ENCODE measurements at places on chromosomes 12 and 14. TPM values are rescaled to one million over a fixed set of nuclear protein-coding genes. Genes with fewer than 3 reads are reported as not detected.

- no peaks in the 10 kb centered on the region for H3K27me3 ChIP-seq
- DNase-seq = no peak
- peaks cover 6% of the 10 kb centered on the region for H3K36me3 ChIP-seq
- peak overlapping the region; percentile 98 for H3K27ac ChIP-seq
- H3K4me3 ChIP-seq = peak overlapping the region; percentile 94
Observed at GRCh38 chr14:24196071-24197055, 1.1 kb upstream of the TM9SF1 start.

GRCh38 chr12:132323171-132324010, 6.0 kb downstream of the GALNT9 start:
- H3K27ac ChIP-seq = peak overlapping the region; percentile 91
- peaks cover 5% of the 10 kb centered on the region for H3K27me3 ChIP-seq
- peaks cover 4% of the 10 kb centered on the region for H3K4me1 ChIP-seq
- peak overlapping the region; percentile 69 for H3K4me3 ChIP-seq
- no peaks in the 10 kb centered on the region for H3K36me3 ChIP-seq
- DNase-seq = no peak

- H3K4me3 ChIP-seq = no peak overlapping the region
- no peaks in the 10 kb centered on the region for H3K27me3 ChIP-seq
- no peaks in the 10 kb centered on the region for H3K4me1 ChIP-seq
- peak overlapping the region; percentile 3 for H3K27ac ChIP-seq
- peaks cover 2% of the 10 kb centered on the region for H3K36me3 ChIP-seq
Observed at GRCh38 chr14:81122326-81122725, 98.4 kb downstream of the GTF2A1 start.

GRCh38 chr14:71371711-71372396, 464.6 kb downstream of the PCNX1 start:
- DNase-seq = no peak
- H3K4me1 ChIP-seq = peaks cover 16% of the 10 kb centered on the region
- H3K36me3 ChIP-seq = peaks cover 7% of the 10 kb centered on the region
- H3K27ac ChIP-seq = no peak overlapping the region

DNA sequence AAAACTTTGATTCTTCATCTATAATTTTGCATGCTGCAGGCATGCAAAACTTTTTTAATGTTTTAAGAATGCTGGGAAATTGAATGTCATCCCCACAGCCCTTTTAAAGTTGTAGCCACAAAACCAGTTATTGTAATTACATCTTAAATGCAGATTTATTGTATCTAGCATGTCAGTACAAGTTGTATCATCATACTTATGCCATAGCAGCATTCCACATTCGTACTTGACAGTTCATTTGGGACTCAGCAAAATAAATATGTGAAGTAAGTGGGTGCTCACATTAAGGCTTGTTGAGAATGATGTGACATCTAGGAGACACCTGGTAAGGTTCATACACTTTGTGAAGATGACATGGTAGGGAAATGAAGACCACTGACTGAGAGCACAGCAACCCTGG, 44.0 kb upstream of the GZMB start:
- no peaks in the 10 kb centered on the region for H3K27me3 ChIP-seq
- no peak for DNase-seq
- H3K4me3 ChIP-seq = peak overlapping the region; percentile 52
- H3K27ac ChIP-seq = peak overlapping the region; percentile 68
- no peaks in the 10 kb centered on the region for H3K36me3 ChIP-seq

- no peaks in the 10 kb centered on the region for H3K4me1 ChIP-seq
- H3K36me3 ChIP-seq = no peaks in the 10 kb centered on the region
- H3K4me3 ChIP-seq = no peak overlapping the region
- DNase-seq = no peak
- H3K27me3 ChIP-seq = no peaks in the 10 kb centered on the region
Observed at GRCh38 chr12:28130625-28131598, 59.3 kb upstream of the CCDC91 start.

DNA sequence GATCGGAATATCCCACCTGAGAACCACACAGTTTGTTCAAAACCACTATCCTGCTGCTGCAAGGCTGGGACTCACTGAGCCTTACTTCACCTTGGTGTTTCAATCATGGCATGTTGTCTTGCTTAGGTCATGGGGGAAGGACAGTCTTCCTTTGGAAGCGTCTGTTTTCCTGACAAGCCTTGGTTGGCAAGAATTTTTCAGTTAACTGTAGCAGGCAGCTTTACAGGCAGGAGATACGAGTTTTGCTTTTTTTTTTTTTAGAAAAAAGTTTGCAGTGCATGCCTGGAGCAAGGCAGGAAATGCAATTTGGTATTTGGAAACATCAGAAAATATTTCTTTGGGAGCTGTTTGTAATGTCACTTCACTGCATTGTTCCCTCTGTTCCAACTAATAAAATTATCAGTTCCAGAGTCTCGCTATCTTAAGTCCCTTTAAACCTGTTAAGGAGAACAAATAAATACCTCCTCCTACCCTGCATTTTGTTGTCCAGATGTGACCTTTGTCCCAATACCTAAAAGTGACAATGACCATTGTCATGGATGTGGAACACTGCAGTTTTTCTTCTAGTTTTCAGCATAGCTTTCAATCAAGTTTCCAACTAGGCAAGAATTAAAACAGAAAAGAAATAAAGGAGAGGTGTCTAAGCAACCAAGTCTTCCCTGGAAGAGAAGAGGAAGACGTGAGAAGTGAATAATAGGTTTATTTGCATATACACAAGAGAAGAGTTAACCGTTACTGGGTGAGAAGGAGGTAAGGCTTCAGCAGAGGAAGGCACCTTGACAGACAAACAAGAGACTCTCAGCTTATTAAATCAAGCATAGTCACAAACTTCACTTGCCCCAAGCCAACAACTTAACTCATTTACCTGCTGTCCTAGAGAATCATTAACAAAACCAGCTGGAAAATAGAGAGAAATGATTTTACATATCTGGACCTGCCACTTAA, 71.4 kb upstream of the ACTN1 start:
- H3K4me1 ChIP-seq = peaks cover 28% of the 10 kb centered on the region
- H3K27ac ChIP-seq = peak overlapping the region; percentile 5
- no peak for DNase-seq
- peaks cover 38% of the 10 kb centered on the region for H3K36me3 ChIP-seq
- no peak overlapping the region for H3K4me3 ChIP-seq
- no peaks in the 10 kb centered on the region for H3K27me3 ChIP-seq

GRCh38 chr14:22488522-22489243, 100.3 kb downstream of the DAD1 start:
- peak overlapping the region; percentile 83 for H3K27ac ChIP-seq
- H3K4me1 ChIP-seq = peaks cover 89% of the 10 kb centered on the region
- H3K27me3 ChIP-seq = no peaks in the 10 kb centered on the region
- peak overlapping the region; percentile 80 for H3K4me3 ChIP-seq
- DNase-seq = no peak
- peaks cover 38% of the 10 kb centered on the region for H3K36me3 ChIP-seq

DNA sequence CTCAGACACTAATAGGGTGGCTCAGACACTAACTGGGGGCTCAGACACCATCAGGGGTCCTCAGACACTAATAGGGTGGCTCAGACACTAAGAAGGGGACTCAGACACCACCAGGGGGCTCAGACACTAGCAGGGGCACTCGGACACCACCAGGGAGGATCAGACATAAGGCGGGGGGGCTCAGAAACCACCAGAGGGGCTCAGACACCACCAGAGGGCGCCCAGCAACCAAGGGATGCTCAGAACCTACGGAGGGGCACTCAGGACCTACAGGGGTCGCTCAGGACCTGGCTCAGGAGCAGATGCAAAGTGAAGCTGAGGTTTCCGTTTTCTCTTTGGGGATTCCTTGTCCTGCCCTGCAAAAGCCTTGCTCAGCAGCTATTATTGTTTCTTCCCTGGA, 448.5 kb downstream of the TMEM121 start:
- no peaks in the 10 kb centered on the region for H3K36me3 ChIP-seq
- no peak overlapping the region for H3K27ac ChIP-seq
- H3K27me3 ChIP-seq = peaks cover 22% of the 10 kb centered on the region
- peaks cover 13% of the 10 kb centered on the region for H3K4me1 ChIP-seq
- DNase-seq = peak; percentile 69

DNA sequence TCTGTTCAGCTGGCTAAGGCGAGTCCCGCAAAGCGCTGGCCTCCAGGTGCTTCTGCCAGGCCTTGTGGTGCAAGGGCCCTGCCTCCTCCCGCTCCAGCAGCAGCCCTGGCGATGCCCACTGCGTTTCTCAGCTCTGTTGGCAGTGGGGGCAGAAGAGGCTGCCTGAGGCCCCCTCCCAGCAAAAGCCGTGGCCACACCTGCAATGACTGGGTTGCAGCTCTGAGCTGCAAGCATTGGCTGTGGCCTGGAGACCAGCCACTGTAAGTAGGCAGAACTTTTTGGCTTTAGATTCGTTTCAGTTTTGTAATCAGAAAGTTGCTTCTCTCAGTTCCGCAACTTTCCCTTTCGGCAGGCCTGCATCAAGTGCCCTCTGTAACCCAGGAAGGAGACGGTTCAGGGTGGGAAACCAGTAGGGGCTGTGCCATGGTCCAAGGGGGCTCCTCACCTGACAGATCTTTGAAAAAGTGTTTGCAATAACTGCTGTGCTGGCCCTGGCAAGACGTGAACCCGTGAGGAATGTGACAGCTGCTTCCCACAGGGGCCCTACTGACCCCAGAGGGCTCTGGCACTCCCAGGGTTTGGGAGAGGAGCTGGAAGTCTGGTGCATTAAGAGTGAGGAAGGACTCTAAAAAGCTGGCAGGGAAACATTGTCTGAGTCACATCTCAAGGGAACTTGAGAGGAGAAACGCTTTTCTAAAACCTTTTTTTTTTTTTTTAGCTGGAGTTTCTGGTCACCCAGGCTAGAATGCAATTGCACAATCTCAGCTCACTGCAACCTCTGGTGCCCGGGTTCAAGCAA, 54.5 kb upstream of the MAX start:
- H3K27me3 ChIP-seq = no peaks in the 10 kb centered on the region
- DNase-seq = no peak
- peaks cover 7% of the 10 kb centered on the region for H3K4me1 ChIP-seq
- no peaks in the 10 kb centered on the region for H3K36me3 ChIP-seq
- H3K27ac ChIP-seq = no peak overlapping the region

GRCh38 chr12:42794806-42795205, 205.3 kb upstream of the PRICKLE1 start:
- no peak overlapping the region for H3K4me3 ChIP-seq
- no peaks in the 10 kb centered on the region for H3K4me1 ChIP-seq
- DNase-seq = no peak
- H3K27ac ChIP-seq = no peak overlapping the region
- no peaks in the 10 kb centered on the region for H3K27me3 ChIP-seq
- H3K36me3 ChIP-seq = no peaks in the 10 kb centered on the region

DNA sequence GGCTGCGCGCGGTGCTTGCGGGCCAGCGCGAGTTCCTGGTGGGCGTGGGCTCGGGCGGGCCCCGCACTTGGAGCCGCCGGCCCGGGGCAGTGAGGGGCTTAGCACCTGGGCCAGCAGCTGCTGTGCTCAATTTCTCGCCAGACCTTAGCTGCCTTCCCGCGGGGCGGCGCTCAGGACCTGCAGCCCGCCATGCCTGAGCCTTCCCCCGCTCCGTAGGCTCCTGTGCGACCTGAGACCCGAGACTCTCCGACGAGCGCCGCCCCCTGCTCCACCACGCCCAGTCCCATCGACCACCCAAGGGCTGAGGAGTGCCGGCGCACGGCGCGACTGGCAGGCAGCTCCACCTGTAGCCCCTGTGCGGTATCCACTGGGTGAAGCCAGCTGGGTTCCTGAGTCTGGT, 46.0 kb upstream of the PLEKHG3 start:
- H3K4me1 ChIP-seq = peaks cover 9% of the 10 kb centered on the region
- H3K27ac ChIP-seq = no peak overlapping the region
- no peak for DNase-seq
- H3K36me3 ChIP-seq = no peaks in the 10 kb centered on the region

- no peak overlapping the region for H3K27ac ChIP-seq
- H3K4me1 ChIP-seq = no peaks in the 10 kb centered on the region
- no peak for DNase-seq
- H3K4me3 ChIP-seq = no peak overlapping the region
- H3K27me3 ChIP-seq = no peaks in the 10 kb centered on the region
Observed at GRCh38 chr12:119204131-119204530, 25.4 kb downstream of the HSPB8 start.

DNA sequence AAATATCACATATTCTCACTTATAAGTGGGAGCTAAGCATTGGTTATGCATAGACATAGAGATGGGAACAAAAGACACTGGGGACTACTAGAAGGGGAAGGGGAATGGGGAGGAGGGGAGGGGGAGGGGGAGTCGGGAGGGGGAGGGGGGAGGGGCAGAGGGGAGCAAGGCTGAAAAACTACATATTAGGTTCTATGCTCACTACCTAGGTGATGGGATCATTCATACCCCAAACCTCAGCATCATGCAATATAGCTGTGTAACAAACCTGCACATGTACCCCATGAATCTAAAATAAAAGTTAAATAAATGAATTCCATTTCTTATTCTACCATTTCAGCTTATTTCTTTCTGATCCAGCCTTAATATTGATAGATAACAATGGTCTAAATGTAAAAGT, 21.9 kb upstream of the PTCSC3 start:
- no peak overlapping the region for H3K4me3 ChIP-seq
- H3K27ac ChIP-seq = no peak overlapping the region
- DNase-seq = no peak
- H3K4me1 ChIP-seq = no peaks in the 10 kb centered on the region
- no peaks in the 10 kb centered on the region for H3K36me3 ChIP-seq

DNA sequence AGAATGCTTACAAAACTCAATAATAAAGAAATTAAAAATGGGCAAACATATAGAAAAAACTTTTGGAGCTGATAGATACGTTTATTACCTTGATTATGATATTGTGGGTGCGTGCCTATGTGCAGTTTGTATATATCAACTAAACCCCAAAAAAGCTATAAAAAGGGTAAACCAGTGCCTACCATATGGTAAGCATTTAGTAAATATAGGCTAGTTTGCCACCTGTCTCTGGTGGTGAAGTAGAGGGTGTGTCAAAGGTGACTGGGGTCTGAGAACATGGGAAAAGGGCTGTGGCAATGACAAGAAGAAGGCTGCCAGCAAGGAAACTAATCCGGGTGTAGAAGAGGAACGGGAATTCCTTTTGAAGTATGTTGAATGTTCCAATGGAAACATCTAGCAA, 18.3 kb downstream of the GALNT8 start:
- no peaks in the 10 kb centered on the region for H3K4me1 ChIP-seq
- H3K4me3 ChIP-seq = no peak overlapping the region
- H3K27ac ChIP-seq = no peak overlapping the region
- peaks cover 26% of the 10 kb centered on the region for H3K27me3 ChIP-seq

- no peak overlapping the region for H3K27ac ChIP-seq
- H3K27me3 ChIP-seq = no peaks in the 10 kb centered on the region
- peaks cover 33% of the 10 kb centered on the region for H3K4me1 ChIP-seq
- no peak overlapping the region for H3K4me3 ChIP-seq
- no peak for DNase-seq
Observed at GRCh38 chr14:55349565-55349964, 62.1 kb downstream of the ATG14 start.

- H3K4me1 ChIP-seq = no peaks in the 10 kb centered on the region
- DNase-seq = no peak
- H3K36me3 ChIP-seq = no peaks in the 10 kb centered on the region
- H3K27ac ChIP-seq = no peak overlapping the region
- no peak overlapping the region for H3K4me3 ChIP-seq
Observed at GRCh38 chr14:27727251-27727770, 1039.3 kb upstream of the FOXG1 start.

GRCh38 chr12:94258593-94258992, 110.2 kb downstream of the PLXNC1 start:
- peaks cover 19% of the 10 kb centered on the region for H3K36me3 ChIP-seq
- peaks cover 21% of the 10 kb centered on the region for H3K4me1 ChIP-seq
- no peak overlapping the region for H3K4me3 ChIP-seq
- DNase-seq = no peak
- no peaks in the 10 kb centered on the region for H3K27me3 ChIP-seq

MANSC4 gene
- total RNA-seq = not detected

CRIP2 gene
- 2.2 TPM for total RNA-seq

GEMIN2 gene
- 19.7 TPM for total RNA-seq

GUCY2C gene
- total RNA-seq = not detected

CDCA3 gene
- 2.7 TPM for total RNA-seq

TSPAN9 gene
- total RNA-seq = 0.65 TPM

RPL10L gene
- total RNA-seq = not detected

NINJ2 gene
- total RNA-seq = 1.4 TPM

TAS2R14 gene
- 3.1 TPM for total RNA-seq

FKBP4 gene
- total RNA-seq = 67.2 TPM

ATXN3 gene
- total RNA-seq = 59.3 TPM

SIX1 gene
- total RNA-seq = not detected
